ENCODE measurements at places on chromosomes 16 and 17. TPM values are rescaled to one million over a fixed set of nuclear protein-coding genes. Genes with fewer than 3 reads are reported as not detected.

DNA sequence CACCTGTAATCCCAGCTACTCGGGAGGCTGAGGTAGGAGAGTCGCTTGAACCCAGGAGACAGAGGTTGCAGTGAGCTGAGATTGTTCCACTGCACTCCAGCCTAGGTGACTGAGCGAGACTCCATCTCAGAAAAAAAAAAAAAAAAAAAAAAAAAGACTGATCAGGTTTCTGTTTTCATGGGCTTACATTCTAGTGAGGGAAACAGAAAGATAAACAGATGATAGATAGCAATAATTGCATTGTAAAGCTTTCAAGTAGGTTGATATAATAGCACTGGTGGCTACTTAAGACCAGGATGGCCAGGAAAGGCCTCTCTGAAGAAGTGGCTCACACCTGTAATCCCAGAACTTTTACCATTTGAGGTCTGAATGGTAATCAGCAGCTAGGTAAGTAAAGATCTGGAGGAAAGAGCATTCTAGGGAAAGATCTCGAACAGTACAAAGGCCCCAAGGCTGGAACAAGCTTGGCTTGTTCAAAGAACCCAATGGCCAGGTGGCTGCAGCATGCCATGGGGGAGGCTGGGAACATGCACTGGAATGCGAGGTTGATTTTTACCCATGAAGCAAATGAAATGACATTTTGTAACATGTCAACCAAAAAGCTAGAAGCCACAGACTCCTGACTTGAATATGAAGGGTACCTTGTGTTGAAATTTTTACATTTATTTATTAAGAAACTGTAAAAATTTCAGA, 108.3 kb upstream of the DHX40 start:
- no peak for DNase-seq

GRCh38 chr16:72427051-72427782, 255.3 kb upstream of the PMFBP1 start:
- DNase-seq, result no peak

GRCh38 chr17:61302953-61303816, 96.5 kb upstream of the TBX2 start:
- no peak for DNase-seq

The MMP15 gene
- 2.6 TPM for total RNA-seq

The DUS2 gene
- total RNA-seq, result 18.7 TPM

The IFI35 gene
- total RNA-seq, result 26.7 TPM

All from RPMI7951 (cell line).